Natural killer cell (primary cell): ENCODE measurements at places on chromosomes 3 and 15. TPM values are rescaled to one million over a fixed set of nuclear protein-coding genes. Genes with fewer than 3 reads are reported as not detected.

DNA sequence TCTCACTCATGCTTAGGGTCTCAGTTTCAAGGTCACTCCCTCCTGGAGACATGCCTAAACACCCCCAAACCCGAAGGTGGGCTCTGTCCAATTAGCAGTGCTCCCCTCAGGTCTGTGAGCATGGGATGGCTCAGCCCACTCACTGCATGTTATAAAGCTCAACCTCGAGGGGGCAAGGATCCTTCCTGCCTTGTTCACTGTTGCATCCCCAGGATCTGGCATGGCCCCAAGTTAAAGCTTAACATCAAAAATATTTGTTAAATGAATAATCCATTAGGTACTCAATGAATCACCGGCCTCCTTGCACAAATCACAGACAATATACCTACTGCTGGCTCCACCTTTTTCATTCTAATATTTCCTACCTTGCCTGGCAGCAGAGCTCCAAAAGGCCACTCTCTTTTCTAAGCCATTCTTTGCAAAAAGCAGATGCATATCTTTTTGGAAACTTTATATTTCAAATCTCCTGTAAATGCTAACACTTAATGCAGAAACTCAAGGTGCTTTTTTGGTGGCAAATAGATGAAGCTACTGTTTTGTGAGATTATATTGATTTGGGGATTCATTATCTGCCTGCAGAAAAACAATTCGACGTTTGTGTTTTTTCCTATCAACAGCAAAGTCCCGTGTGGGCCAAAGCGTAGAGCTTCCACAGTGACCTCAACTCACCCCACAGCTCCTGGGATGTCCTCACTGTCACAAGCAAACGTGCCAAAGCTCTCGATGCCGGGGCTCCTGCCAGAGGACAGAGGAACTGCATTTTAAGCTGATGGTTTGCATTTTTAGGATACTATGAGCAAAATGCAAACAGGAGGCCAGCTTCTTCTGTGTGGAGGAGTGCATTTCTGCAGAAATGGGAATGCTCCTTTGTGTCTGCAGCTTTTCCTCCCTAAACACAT lies 35.4 kb downstream of the PCOLCE2 start:
- DNase-seq: no peak

DNA sequence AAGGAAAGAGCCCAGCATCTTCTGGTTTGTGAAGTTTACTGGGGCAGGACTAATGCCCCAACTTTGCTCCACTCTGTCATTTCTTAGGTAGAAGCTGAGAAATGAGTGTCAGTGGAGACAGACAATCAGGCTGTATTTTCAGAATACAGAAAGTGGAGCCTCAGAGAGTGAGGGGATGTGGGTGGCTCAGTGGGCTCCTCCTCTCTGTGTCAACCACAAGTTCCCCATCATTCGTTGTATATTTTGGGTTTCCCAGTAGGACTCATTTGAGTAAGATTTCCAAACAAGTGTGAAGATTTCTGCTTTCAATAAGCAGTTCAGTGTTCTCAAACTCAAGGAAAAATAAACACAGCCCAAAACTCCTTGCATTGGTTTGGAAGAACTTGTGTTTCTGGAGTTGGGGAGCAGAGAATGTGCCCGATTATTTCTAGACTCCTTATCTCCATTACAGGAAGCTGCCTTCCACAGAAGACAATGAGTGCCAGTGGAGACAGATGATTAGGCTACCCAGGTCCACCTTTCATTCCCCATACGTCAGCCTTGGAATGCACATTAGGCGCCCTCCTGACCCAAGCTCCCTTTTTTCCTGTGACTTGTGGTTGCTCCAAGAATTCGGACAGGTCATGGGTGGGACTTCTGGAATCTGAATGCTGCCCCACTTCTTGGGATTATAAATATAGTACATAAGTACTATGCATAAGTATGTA lies 792.1 kb upstream of the LMCD1 start:
- no peak for DNase-seq

DNA sequence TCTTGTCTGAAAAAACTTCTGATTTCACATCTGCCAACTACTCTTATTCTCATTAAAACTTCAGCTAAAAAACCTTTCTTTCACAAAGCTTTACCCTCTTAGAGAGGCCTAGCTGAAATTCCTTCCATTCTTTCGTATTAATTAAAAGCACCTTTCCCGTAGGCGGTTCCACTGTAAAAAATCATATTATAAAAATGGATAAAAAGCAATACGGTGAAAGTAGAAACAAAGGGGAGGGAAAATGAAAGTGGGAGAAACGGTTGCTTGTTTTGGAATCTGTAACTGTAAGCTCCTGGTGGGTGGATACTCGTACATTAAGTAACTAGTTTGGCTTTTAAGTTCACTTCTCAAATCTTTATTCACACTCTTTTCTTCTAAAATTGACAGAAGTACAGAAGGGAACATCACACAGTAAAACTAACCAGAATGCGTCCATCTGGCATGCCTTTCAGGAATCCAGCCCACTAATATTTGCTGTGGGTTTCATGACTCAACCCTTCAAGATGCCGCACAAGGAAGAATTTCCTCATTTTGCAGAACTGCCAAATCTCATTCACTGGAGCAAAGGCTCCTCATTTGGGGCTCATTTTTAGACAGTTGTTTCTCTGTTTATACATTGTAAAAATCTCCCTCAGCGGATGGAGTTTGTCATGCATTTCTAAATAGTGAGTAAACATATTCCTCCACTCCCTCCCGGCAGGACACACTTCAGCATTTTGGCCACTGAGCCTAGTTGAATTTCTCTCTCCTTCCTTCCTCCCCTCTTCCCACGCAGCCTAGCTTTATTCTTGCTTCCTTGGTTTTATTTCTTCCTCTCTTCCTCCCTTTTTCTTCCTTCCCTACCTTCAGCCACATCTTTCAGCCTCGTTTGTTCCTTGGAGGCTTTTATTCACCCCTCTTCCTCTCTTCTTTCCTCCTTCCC lies 419.5 kb upstream of the NAALADL2 start:
- no peak for DNase-seq

DNA sequence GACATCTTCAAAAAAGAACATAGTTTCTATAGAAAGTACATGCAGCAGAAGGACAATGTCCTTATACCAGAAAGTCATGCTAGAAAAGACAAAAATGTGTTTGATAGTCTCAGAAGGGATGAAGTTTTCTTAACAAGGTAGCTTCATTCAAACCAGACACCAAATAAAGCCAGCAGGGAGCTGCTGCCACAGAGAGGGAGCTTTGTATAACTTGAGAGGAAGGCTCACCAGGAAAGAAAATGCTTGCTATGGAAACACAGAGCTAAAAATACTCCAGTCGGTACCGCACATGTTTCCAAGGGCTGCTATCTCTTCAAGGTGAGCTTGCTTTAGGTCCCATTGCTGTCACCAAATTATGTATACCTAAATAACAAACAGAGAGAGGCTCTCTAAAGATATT lies 1074.8 kb upstream of the ALCAM start:
- peak; percentile 3 for DNase-seq

- no peak for DNase-seq
Measured at GRCh38 chr3:54826251-54826691, 101.6 kb downstream of the LRTM1 start.

DNA sequence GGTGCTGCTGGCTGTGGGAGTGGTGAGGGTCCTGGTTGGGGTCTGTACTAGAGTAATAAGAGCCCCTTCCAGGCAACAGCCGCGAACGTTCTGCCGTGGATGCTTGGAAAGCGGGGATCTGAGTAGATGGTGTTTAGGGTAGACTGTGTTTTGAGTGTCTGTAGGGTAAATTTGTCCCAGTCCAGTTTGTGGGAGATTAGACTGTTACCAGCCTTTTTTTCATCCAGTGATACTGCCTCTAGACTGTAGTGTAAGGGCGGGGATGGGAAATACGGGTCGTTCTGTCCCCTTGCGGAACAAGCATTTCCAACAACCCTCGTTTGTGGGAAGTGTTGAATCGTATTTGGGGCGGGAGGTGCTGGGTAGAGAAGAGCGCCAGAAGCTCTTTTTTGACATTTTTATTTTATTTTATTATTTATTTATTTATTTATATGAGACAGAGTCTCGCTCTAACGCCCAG lies 424 bp downstream of the HAUS2 start:
- no peak for DNase-seq

- DNase-seq: no peak
Measured at GRCh38 chr3:136120373-136121348, 75.5 kb downstream of the MSL2 start.

DNA sequence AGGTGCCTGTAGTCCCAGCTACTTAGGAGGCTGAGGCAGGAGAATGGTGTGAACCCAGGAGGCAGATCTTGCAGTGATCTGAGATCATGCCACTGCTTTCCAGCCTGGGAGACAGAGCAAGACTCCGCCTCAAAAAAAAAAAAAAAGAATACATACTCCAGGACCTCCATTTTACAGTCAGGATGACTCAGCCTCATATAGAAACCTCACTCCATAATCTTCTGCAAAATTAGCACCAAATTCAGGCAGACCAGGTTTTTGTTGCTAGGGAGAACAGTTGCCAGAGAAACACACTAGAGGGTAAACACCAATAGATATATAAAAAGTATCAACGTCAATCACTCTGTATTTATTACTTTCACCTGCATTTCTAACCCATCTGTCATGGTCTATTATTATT lies 28.3 kb upstream of the AP3B2 start:
- DNase-seq: no peak

DNA sequence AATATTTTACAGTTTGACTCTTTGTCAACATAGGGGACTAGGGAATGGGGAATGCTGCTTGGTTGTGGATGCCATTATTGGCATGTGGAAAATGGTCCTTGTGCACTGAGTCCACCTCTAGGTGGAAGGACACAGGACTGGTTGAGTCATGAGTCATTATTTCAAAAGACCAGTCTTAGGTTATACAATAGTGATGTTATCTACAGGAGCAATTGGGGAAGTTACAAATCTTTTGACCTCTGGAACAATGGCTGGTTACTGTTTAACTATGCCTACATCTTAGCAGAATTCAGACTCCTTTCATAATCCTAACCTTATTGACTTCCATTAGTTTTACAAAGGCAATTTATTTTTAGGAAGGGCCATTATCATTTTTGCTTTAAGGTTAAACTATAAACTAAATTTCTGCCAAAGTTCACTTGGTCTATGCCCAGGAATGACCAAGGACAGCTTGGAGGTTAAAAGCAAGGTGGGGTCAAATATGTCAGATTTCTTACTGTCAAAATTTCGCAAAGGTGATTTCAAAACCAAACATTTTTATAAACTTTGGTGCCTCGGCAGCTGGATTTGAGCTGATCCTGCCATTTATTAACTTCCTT lies 11.8 kb upstream of the CCR8 start:
- no peak for DNase-seq

- DNase-seq: peak; percentile 24
Measured at GRCh38 chr15:43218908-43219706, 1.7 kb downstream of the EPB42 start.

DNA sequence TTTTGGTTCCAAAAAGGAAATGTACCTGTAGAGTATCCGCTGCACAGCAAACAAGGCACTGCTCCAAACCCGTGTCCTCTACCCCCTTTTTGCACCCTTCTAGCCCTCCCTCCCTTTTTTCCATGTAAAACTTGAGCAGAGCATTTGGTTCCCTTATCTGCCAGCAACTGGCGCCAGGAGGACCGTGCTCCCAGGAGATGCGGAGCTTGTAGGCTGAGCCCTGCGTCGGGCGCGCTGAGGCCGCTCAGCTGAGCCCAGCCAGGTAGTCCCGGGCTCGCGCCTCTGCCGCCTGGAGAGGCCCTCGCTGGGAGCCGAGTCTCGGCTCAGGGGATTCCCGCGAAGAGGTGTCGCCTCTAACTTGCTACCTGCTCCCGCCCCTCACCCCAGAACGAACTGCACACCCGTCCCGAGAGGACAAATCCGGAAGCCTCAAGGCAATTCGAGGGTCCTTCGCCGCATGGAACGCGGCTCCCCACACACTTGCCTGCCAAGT lies 575 bp downstream of the TRPM7 start:
- peak; percentile 68 for DNase-seq

DNA sequence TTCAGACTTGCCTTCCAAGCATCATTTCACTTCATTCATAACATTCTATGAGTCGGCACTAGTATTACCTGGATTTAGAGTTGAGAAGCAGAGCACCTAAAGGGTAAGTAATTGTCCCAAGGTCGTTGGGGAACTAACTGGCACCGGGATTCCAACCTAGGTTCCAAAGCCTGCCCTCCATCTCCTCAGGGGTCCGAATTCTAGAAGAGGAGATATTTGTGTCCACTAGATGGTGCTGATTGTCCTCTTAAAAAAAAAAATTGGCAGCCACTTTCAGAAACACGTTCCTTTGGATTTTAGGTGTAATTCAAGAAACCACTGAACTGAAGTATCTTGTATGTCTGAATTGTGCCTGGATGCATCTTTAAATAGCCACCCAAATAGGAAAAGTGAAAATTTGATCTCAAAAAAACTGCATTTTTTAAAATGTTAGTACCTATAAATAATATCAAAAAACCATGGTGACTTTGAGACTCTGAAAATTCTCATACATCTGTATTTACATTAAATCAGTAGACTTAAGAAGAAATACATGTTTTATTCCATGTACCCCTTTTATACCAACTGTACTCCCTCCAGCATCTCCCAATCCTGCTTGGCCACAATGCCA lies 3.9 kb upstream of the FSIP1 start:
- no peak for DNase-seq

GRCh38 chr3:185818267-185818875 lies 6.5 kb downstream of the IGF2BP2 start:
- no peak for DNase-seq

CGGBP1 gene
- 101 TPM for total RNA-seq

ITGA11 gene
- total RNA-seq: not detected

PLAAT1 gene
- total RNA-seq: not detected

AMOTL2 gene
- not detected for total RNA-seq

C3orf70 gene
- total RNA-seq: 0.05 TPM
